ENCODE measurements at places on chromosomes 5 and 9.

GRCh38 chr5:135227064-135228022 lies 171.7 kb downstream of the MACROH2A1 start:
- DNase-seq, result no peak

DNA sequence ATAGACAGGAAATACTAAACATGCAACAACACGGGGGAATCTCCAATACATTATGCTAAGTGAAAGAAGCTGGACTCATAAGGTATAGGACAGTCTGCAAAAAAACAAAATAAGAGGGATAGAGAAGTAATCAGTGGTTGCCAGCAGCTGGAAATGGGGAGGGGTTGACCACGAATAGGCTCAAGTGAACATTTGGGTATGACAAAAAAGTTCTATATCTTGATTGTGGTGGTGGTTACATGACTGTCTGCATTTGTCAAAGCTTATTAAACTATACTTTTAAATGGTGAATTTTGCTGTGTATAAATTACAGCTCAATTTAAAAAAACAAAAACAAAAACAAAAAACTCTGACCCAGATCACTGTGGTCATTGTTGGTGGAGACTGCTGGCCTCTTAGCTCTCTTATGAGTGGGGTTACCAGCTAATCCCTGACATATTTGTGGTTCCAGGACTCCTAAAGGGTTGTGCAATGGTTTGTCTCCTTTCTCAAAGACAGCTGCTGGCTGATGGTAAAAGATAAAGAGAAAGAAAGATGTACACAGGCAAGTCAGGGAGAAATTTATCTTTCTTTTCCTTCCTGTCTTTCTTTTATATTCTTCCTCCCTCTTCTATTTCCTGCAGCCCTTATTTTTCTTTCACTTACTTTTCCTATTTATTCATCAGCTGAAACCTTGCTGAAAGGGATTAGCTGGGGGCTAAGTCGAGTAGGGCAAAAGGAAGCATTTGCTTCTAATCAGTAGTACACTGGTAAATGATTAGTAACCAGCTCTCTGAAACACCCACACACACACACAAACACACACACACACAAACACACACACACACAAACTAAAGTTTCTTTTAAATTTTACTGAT lies 42.6 kb upstream of the APC start:
- no peak for DNase-seq

GRCh38 chr9:111993319-111993718 lies 96.7 kb downstream of the UGCG start:
- DNase-seq, result no peak

DNA sequence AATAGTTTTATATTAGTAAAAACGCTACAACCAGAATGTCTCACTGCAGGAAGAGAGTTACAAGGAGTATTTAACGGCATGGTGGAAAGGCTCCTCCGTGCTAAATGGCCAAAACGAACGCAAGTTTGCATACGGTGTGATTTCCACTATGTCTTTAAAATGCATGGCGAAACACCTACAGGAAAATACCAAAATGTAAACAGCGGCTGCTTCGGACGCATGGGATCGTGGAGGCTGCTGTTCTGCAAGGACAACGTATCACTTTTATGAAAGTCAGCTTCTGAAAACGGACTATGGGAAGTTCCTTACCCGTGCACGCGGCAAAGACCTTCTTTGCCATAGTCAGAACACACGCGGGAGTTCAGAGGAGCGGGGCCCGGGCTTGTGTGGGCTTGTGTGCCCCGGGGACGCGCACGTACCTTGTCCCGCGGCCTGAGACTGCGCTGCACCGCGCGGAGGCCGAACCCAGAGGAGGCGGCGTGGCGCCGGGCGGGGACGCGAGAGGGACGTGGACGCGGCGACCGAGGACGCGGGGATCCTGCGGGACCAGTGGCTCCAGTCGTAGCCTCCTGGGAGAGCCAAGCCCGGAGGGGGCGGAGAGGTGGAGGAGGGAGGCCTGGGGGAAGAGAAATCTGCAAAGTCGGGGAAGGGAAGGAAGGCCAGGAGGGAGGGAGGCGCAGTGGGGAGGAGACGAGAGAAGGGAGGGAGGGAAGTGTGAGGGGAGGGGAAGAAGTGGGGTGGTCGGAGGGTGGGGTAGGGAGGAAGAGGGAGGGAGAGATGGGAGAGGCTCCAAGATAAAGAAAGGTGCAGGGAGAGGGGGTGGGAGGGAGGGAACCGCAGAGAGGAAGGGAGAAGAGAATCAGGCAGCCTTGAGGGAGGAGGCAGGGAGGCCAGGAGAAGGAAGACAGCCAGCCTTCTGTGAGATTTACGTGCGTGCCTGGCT lies at the start of gene CMBL:
CMBL (minus strand) TSS at position 697 of the 943 bp plus-strand sequence. CDS start 17,140 bp downstream, outside the sequence.
- peak; percentile 16 for DNase-seq

- no peak for DNase-seq
Observed at GRCh38 chr5:5454391-5454790, 31.9 kb downstream of the ICE1 start.

DNA sequence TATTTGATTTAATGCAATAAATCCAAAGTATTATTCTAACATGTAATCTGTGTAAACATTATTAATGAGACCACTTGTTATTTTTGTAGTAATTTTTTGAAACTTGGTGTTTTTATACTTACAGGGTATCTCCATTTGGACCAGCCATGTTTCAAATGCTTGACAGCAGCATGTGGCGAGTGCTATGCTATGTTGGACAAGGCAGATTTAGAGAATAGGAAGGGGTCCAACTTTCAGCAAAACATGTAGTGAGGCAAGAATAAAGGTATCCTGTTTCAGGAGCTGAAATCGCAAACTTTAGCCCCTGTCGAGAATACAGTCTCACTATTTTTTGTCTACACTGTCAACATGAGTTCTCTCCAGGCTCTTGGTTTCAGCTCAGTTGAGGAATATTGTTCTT lies 33.7 kb downstream of the SNX24 start:
- DNase-seq, result no peak

DNA sequence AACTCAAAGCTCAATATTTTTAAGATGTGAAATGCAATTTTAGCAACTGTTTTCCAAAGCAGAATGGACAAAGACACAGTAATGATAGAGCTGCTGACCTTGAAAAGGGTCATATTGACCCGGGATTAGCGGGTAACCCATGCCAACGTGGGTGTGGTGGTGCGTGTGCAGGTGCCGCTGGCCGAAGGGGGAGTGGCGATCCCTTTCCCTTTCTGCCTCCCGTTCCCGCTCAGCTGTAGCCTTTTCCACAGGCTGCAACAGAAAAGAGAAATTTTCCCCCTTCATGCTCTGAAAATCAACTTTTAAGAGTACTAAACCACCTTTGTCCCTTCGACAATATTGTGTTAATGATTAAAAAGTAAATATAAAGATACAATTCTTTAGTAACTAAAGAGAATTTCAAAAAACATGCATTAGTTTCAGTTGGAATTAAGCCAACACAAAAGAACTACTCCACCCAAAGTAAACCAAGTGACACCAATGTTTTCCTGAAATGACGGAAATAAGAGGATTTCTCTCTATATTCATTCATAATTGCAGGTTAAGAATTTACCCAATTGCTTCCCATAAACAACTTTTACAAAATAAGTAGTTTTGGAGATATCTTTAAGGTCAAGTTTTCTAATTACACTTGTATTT lies 105.2 kb downstream of the ZNF608 start:
- DNase-seq, result no peak

DNA sequence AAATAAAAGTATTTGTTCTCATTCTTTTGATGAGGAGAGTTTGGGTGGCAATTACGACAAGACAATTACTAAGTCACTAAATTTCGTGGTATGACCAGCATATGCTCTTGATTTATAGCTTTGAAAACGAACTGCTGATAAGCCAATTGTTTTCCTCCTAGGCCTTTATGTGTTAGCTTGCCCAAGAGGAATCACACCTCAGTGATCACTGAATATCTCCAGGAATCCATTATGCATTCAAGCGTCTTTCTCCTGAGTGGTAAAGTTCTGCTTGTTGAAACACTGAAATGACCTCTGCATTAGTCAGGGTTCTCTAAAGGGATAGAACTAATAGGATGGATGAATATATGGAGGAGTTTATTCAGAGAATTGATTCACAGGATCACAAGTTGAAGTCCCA lies 677.7 kb upstream of the MEF2C start:
- DNase-seq, result no peak

GRCh38 chr5:84378961-84379360 lies 5.7 kb downstream of the EDIL3 start:
- DNase-seq, result no peak

- no peak for DNase-seq
Observed at GRCh38 chr5:156052656-156053055, 274.3 kb upstream of the SGCD start.

GRCh38 chr5:133035224-133035623 lies 8.9 kb upstream of the ZCCHC10 start:
- DNase-seq, result no peak

GRCh38 chr5:42595597-42595996 lies 161.0 kb upstream of the CCDC152 start:
- DNase-seq, result no peak

DNA sequence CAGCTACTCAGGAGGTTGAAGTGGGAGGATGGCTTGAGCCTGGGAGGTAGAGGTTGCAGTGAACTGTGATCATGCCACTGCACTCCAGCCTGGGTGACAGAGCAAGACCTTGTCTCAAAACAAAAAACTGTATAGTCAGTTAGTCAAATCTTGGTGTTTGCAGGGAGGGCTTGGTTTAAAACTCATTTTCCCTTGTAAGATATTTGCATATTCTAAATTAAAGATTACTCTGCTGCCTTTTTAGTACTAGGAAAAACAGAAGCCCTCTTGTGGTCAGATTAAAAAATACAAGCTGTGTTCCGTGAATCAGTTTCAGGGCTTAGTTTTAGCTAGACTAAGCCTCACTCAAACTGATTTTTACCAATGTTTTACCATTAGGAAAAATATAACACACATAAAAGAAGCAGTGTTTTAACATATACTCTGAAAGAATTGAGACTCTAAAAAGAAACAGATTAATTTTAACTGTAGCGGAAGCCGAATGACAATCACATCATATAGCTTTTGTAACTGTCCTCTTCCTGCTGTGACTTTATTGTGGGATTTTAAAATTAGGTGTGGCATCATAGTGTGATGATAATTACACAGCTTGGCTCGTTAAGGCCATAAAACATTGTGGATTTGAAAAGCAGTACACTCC lies 84.9 kb upstream of the BASP1 start:
- no peak for DNase-seq

DNA sequence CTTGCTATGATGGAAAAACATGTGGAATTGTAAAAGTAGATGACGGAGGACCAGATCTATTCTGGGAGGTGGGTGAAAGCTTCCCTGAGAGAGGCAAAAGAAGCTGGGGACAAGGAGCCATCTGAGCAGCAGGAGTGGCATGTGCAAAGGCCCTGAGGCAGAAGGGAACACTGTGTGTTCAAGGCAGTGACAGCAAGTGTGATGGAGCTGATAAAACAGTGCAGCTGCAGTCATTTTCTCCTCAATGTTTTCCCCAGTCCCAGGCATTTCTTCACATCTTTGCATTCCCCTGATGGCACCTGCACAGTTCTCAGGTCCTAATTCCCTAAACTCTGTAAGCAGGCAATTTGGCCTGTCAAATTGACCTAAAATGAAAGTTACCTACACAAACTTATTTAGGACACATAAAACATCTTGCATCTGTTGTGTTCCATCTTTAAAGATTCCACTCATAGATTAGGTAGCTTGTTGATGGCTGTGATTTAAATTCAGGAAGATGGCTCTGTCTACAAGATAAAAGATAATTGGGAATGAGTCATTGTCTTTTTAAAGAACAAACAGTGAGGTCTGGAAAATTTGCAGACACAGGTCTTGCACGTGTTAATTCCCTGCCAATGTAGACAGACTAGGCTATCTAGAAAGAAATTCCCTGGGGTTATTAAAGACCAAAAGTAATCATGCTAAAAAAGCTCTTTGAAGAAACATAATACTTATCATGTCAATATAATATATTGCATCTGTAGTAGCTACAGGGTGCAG lies 289.6 kb upstream of the SGCD start:
- DNase-seq, result no peak

DNA sequence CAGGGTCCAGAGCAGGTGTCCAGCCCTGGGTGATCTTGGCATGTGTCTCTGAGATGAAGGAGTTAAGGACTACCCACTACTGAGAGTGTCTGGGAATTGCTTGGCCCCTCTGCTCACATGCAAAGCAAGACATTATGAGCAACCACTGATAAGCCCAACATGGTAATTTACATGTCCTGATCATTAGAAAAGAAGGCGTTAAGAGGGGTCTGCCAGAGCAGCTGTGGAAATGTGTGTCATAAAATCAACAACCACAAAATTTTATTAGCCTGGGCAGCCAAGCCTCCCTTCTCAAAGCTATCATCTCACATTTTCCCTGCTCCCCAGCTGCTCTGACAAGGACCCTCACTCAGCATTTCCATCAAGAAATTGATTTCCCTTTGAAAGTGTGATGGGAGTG lies 351.0 kb downstream of the SPOCK1 start:
- DNase-seq, result no peak

DNA sequence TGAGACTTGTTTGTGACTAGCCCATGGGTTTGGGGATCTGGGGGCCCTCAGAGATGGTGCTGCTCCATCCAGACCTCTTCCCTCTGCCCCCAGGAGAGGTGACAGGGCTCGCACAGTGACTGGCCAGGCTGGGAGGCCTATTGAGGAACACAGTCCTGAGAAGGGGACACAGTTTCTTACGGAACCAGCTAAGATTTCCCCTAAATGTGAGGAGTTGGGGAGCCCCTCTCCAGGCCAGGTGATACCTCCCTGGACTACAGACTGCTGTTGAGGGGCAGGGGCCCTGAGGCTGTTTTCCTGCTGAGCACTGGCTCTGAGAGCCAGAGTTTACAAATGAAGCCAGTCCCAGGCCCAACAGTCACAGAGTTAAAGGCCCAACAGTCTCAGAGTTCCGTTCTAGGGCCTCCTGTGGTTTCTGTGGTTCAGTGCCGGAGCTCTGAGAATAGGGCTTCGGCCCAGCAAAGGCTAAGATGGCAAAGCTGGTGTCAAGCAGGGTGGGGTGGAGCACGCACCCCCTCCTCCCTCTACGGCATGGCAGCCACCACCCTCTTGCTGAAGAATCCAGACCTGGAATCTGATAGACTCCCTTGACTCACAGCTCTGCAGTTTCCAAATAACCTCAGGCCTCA lies 1.1 kb upstream of the SEMA4D start:
- no peak for DNase-seq

DNA sequence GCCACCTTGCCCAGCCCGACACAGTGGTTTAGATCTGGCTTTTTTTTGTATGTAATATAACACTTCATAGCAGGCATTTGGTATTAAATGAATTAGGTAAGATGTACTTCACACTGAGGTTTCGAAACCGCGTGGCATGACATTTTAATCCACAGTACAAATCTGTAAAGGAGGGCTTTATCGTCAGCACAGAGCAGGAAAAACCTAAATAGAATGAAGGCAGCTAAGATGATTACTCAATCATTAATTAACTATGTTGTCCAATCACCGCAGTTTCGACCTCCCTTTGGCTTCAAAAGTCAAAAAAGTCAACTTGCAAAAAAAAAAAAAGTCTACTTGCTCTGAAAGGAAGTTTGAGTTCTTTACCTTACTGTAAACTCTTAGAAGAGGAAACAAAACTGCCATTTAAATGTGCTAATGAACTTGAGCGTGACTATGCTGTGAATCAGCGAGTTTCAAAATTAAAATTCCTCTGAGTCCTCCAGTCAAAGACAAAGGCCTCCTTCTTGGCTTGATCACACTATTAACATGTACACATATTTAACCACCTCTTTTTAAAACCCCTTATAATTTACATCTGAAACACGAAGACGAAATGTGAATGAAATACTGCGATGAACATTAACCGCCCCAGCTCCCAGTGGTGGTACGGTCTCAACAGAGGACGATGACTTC lies 698 bp upstream of the SEC24A start:
- peak; percentile 17 for DNase-seq

GRCh38 chr9:114823441-114823840 lies 17.6 kb upstream of the TNFSF15 start:
- DNase-seq, result no peak

- no peak for DNase-seq
Observed at GRCh38 chr9:137455359-137455991, 3.7 kb downstream of the NSMF start.
